ENCODE measurements at places on chromosomes 5 and 9.

DNA sequence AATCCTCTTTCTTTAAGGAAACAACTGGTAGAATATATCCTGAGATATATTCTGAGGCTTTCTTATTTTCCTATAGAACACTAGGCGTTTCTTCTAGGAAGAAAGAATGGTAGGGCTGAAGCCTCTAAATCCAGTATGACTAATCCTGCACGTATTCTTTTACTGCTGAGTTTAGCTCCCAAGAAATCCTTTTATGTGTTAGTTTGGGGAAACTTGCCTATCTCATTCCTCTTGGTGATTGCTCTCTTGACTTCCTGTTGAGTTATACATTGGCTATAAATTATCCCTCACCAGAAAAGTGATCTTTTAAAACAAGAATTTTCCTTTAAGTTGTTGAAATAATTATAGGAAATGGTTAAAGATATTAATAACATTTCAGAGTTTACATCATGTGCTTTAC lies 422.9 kb downstream of the TMEM161B start:
- no peak for ATAC-seq

- ATAC-seq = no peak
These were observed 3.9 kb upstream of the RARS1 start for GRCh38 chr5:168482361-168482760.

DNA sequence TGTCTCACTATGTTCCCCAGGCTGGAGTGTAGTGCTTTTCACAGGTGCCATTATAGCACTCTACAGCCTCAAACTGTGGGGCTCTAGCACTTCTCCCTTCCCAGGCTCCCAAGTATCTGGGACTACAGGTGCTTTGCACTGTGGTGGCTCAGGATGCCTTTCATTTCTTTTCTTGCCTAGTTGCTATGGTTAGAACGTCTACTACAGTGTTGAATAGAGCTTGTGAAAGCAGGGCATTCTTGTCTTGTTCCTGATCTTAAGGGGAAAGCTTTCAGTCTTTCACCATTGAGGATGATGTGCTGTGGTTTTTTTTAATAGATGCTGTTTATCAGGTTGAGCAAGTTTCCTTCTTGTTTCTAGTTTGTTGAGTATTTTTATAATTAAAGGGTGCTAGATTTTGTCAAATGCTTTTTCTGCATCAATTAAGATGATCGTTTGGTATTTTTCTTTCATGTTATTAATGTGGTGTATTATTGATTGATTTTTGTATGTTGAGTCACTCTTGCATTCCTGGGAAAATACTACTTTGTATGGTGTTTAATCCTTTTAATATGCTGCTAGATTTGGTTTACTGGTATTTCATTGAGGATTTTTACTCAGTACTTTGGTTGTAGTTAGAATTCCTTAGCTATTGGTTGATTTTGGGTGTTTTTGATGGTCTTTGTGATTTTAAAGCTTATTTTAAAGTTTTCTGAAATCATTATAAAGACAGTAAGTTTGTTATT lies 35.6 kb downstream of the GPBP1 start:
- ATAC-seq = no peak

- ATAC-seq = no peak
These were observed 26.3 kb upstream of the TTC1 start for GRCh38 chr5:159982421-159983173.

DNA sequence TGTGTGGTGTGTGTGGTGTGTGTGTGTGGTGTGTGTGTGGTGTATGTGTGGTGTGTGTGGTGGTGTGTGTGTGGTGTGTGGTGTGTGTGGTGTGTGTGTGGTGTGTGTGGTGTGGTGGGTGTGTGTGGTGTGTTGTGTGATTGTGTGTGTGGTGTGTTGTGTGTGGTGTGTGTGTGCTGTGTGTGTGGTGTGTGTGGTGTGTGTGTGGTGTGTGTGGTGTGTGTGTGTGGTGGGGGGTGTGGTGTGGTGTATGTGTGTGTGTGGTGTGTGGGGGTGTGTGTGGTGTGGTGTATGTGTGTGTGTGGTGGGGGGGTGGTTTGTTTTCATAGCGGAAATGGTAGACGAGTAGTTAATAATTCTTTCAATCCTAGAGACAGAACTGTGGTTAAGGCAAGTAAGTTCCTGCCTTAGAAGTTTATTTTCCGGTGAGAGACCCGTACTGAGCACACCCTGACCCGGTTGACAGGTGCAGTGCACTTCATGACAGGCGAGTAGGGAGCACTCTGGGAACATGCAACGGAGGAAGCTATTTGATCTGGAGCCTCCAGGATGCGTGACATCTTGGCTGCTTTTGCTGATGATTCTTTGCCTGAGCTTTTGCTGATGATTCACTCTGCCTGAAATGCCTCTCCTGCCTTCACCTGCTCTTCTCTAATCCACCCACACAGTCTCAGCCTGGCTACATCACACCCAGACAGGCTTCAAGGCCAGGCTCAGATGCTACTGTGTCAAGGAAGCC lies 21.7 kb upstream of the FAT2 start:
- ATAC-seq = peak; percentile 71

All from stimulated activated memory B cell treated with anti-CD40 and anti-IgM and Interleukin-4, amounts not matched to agents 10 μg/mL and 1 μg/mL and 100 μg/mL, for 72 hours (primary cell).